ENCODE measurements at places on chromosomes 12 and 14. TPM values are rescaled to one million over a fixed set of nuclear protein-coding genes. Genes with fewer than 3 reads are reported as not detected.

- DNase-seq = no peak
These were observed 122.2 kb upstream of the RTL1 start for GRCh38 chr14:101025696-101026095.

GRCh38 chr14:25485381-25485780 is 435.4 kb upstream of the STXBP6 start:
- no peak for DNase-seq

DNA sequence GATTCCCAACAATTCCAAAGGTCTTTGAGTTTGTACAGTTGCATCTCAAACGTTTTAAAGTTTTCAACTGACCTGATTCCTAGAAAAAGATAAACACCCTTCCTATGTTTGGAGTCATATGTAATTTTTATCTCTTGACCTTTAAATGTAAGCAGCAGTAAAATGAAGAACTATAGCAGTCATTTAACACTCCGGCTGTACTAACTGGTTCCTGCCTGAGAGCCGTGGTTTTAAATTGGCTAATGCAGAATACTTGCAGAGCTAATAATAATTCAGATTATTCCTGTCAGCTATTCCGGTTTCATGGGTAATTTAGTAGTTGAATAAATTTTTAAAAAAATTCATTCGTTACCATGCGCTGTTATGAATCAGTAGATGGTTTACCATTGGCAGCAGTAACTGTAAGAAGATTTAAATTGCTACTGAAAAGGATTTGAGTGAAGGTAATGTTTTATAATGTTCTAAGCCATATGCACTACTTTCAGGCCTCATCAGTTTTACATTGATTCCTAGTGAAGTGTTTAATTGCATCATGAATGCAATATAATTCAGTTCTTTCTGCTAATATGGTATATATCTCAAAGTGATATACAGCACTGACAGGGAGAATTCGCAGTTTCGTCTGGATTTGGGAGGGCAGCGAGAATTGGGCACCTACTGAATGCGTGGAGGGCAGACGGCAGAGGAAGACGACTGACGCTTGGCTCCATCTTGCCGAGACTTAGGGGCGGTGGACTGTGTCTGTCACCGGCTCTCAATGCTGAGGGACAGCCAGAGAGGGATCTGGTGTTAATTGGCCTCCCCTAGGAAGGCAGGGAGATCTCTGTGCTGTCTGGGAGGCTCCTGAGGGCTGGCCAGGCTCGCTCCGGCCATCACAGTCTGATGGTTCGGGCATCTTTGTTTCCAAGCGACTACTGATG is 217.7 kb downstream of the PHETA1 start:
- no peak for DNase-seq

DNA sequence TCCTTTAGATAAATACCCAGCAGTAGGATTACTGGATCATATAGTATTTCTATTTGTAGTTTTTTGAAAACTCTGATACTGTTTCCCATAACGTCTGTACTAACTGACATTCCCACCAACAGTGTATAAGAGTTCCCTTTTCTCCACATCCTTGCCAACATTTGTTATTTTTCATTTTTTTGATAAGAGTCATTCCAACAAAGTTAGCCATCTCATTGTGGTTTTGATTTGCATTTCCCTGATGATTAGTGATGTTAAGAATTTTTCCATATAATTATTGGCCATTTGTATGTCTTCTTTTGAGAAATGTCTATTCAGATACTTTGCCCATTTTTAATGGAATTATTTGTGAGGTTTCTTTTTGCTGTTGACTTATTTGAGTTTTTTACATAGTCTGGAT is 486.0 kb downstream of the FLRT2 start:
- DNase-seq = no peak

GRCh38 chr14:74979442-74980397 is 23.0 kb upstream of the EIF2B2 start:
- no peak for DNase-seq

The LMNTD1 gene
- total RNA-seq = not detected

DNA sequence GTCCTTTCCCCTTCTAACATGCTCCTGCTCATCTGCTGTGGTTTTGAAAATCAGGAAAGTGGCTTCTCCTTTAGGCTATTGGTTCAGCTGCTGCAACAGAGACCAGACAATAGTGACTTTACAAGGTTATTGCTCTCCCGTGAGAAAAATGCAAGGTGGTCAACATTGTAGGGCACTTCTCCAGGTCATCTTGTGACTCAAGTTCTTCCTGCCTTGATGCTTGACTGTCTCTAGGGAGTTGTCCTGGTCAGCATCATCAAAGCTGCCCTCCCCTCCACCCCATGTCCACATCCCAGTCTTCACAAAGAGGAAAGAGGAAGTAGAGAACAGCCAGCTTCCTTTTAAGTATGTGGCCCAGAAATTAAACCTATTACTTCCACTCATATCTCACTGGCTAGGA is 3.9 kb upstream of the TMEM63C start:
- DNase-seq = no peak

The PMCH gene
- total RNA-seq = not detected

DNA sequence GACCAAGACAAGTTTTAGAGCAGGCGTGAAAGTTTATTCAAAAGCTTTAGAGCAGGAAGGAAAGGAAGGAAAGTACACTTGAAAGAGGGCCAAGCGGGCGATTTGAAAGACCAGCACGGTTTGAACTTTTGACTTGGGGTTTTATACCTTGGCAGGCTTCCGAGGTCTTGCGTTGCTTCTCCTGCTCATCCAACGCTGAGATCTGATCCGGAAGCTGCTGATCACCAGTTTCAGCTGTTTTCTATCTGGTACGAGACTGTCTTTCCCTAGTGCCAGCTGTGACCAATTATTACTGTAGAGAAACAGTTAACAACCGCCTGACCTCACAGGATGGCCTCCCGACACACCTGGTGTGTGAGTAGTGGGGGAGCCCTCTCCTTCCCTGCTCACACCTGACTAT is 20.6 kb upstream of the SNRPF start:
- peak; percentile 7 for DNase-seq

- DNase-seq = no peak
These were observed 83.6 kb downstream of the NOS1 start for GRCh38 chr12:117277875-117278274.

- DNase-seq = peak; percentile 8
These were observed 284.7 kb upstream of the PWP1 start for GRCh38 chr12:107400686-107401447.

GRCh38 chr14:57559576-57559975 is 65.9 kb upstream of the CCDC198 start:
- no peak for DNase-seq

DNA sequence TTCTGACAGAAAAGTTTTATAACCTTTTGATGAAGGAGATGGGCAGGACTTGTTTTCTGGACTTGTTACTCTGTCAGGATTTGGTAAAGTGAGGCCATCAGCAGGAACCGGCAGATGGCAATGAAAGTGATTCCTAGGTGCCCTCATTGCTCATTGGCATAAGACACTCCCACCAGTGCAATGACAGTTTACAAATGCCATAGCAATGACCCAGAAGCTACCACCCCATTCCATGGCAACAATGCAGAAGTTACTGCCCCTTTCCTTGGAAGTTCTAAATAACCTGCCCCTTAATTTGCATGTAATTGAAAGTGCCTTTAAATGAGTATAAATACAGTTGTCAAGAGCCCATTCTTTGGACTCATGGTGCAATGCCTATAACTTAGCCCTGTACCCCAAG is 222.6 kb downstream of the CEP128 start:
- DNase-seq = no peak

The SFSWAP gene
- total RNA-seq = 11.1 TPM

The FBRSL1 gene
- 7.2 TPM for total RNA-seq

DNA sequence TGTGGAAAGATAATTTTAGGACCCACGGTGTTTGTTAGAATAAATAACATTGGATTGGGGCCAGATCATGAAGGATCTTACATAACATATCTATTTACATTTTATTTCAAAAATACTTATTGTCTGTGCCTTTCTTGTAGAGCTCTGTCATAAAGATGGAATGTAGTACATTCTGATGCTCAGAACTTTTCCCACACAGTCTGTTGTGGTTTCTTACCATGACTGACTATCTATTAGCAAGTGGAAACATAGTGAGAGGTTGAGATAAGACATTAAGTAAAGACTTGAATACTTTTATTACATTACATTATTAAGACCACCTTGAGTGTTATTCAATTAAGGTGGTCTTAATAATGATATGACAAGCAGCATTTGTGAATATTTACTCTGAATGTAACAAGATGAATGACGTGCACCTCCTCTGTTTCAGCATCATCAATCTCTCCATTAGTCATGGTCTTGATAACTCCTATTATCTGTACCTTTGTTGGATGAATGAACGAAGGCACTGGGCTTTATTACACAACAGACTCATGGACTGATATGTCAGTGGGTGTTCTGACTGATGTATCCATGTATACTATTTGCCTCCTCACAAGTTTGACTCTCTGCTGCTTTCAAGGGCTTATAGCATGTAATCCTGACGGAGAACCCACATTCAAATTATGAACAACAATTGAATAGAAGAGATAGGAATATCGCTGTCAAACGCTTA is 883.0 kb upstream of the FLRT2 start:
- no peak for DNase-seq

DNA sequence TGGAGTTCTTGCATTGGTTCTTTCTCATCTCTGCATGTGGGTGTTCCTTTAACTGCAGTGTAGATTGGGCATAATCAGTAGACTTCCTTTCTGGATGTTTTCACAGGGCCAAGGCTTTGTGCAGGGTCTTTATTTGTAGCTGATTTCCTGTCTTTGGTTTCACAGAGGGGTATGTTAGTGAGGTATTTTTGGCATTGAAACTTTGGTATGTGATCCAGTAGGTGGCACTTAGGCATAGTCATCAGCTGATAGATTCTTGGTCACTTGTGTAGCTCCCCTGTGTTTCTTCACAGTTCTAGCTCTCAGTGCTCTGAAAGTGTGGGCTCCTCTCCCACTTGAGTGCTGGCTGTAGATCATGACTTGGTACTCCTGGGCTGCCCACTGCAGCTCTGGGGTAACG is 52.7 kb upstream of the LMO3 start:
- no peak for DNase-seq

The C12orf50 gene
- not detected for total RNA-seq

The GPR68 gene
- 0.20 TPM for total RNA-seq

- peak; percentile 87 for DNase-seq
These were observed 24.4 kb downstream of the PITPNM2 start for GRCh38 chr12:123126294-123127181.

DNA sequence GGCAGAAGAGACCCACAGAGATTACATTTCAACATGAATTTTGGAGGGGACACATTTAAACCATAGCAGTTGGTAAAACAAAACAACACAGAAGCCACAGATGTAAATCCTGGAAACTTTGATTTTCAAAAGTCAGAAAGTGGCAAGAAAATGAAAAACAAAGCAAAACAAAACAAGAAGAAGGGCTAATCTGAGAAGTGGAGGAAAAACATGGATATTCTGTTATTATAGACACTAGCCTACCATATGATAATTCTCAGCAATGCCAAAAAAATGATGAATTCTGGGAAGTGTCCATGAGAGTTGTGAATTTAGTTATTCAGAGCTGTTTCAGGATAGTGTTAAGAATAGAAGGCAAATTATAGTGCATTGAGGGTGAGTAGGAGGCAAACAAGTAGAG is 192.3 kb downstream of the TRHDE start:
- no peak for DNase-seq

- no peak for DNase-seq
These were observed 115.7 kb downstream of the ANO6 start for GRCh38 chr12:45331552-45331951.

- no peak for DNase-seq
These were observed 1.1 kb upstream of the ABCC9 start for GRCh38 chr12:21942377-21942703.

DNA sequence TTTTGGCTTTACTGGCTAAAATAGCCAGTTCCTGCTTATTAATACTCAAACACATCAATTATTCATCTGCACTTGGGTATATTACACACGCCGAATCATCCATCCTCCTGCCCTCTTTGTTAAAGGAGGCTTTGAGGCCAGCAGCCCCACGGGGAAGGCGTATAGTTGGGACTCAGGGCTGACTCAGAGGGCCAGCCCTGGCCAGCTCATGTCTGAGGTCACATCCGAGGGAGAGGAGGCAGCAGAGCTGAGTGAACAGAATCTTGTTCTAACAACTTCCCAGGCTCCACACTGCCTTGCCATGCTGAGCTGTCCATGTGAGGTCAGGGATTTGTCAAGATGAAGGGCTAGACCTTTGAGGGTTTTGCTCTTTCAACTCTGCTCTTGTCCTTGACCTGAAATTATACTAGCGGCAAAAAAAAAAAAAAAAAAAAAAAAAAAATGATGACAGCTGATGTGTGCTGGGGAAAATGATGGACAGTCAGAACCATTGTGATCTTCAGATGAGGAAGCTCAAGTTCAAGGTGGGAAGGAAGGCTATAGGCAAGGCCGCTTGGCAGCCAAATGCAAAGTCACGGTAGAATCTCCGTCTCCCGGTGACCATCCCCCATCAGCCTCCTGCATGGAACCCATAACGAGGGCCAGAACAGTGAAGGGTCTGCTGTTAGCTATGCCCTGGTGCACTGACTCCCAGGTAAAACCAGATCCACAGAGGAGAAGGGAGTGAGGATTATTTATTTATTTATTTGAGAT is 12.5 kb upstream of the MARK3 start:
- DNase-seq = peak; percentile 96

The LRRK2 gene
- 0.20 TPM for total RNA-seq

GRCh38 chr12:121441555-121441954 is 41.6 kb downstream of the RNF34 start:
- DNase-seq = no peak

The SEL1L gene
- total RNA-seq = 63.3 TPM

GRCh38 chr14:105508601-105509000 is 17.6 kb downstream of the TEDC1 start:
- no peak for DNase-seq

DNA sequence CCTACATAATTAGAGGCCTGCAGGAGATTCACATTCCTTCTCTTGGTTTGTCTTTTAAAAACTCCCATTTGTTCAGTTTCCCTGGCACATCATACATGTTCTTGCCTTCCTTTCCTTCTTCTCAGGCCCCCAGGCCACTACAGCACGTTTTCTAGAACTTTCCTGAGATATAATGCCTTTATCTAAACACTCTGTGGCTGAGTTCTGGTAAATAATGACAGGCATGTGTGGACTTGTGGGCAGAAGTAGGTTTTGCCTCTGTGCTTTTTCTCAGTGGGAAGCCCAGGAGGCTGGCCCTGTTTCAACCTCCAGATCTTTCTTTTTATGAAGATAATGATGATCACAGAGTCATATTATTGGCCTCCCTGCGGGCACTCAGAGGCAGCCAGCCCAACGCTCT is 117.2 kb downstream of the TMX1 start:
- DNase-seq = no peak

The SLC6A12 gene
- total RNA-seq = not detected

DNA sequence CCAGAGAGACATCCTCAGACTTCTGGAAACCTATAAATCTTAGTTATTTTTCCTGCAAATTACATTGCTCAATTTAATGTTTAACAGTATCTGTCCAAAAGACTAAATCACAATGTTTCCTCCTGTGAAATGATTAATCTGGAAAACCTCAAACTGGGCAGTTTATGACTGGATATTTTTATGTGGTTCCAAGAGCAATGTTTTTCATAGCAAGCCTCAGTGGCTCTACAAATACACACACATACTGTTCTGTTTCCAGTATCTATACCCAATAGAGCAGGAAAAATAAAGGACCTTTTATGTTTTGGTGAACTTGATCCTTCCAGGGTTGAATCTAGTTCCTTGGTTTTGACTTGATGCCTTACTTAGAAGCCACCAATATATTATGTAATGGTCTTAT is 9.2 kb downstream of the NID2 start:
- DNase-seq = no peak

The LRFN5 gene
- not detected for total RNA-seq

GRCh38 chr12:92034858-92035401 is 110.7 kb downstream of the BTG1 start:
- DNase-seq = peak; percentile 72

The RNF31 gene
- total RNA-seq = 23.2 TPM

The ANG gene
- 7.2 TPM for total RNA-seq
